ENCODE measurements at places on chromosomes 2 and 18.
A peak's percentile ranks its signal among the peaks of the same experiment; 100 is the strongest.

GRCh38 chr2:210287301-210287700 lies 27.7 kb downstream of the MYL1 start:
- no peak for DNase-seq

DNA sequence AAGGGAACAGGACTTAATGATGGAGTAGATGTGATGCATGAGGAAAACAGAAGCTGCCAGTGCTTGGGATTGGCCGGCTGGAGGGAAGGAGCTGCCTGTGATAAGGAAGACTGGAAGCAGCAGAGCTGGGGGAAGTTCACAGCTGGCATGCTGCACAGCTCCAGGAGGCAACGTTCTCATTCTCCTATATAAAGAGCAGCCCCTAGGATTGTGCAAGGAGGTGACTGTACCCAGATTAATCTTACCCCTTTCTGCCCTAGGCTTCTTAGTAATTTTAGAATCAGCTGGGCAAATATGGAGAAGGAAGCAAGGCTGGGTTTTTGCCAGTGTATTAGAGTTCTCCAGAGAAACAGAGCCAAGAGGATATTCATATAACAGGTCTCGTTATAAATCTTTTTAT lies 155.8 kb downstream of the ALPK2 start:
- DNase-seq: peak; percentile 89

GRCh38 chr2:189408294-189408693 lies 33.0 kb upstream of the WDR75 start:
- DNase-seq: peak; percentile 48

GRCh38 chr18:53509886-53510285 lies 714.6 kb downstream of the MBD2 start:
- peak; percentile 1 for DNase-seq

DNA sequence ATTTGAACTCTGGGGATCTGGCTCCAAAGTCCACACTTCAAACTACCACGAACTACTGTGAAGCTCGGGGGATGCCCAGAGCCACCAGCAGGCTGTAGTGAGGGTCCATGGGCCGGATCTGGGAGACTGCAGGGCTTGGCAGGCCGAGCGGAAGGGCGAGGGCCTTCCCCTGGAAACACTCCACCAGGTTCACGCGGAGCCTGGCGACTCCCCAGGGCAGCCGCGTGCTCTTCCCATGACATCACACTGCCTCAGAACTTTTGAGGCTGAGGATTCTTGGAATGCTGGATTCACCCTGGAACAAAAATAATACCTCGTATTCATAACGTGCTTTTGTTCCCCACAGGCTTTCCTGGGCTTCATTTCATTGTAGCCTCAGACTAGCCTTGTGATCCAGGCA lies 201.0 kb downstream of the SMAD7 start:
- DNase-seq: no peak

GRCh38 chr2:2145817-2146216 lies 185.3 kb downstream of the MYT1L start:
- no peak for DNase-seq

GRCh38 chr2:42974169-42974720 lies 181.9 kb upstream of the HAAO start:
- DNase-seq: no peak

GRCh38 chr2:37544591-37545031 lies 126.8 kb downstream of the CDC42EP3 start:
- DNase-seq: no peak

DNA sequence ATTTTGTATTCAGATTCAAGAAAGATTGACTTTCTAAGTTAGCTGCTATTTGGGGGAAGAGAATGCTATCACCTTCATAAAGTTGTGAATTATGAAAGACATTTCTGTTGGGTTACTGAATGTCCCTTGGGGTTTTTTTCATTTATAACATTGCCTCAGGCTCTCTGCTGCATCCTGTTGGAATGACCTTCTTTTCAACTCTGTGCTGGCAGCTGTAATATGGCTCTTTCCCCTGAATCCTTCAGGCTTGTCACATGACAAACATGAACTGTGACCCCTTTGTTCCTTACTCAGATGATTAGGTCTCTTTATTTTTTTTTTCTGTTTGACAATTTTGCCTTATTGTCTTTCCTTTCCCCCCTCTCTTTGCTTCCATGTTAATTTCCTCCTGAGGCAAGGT lies 159.8 kb downstream of the TAF4B start:
- DNase-seq: peak; percentile 22

- DNase-seq: no peak
These were observed 229.8 kb downstream of the VAPA start for GRCh38 chr18:10143596-10143995.

GRCh38 chr2:109611467-109612095 lies 2.2 kb downstream of the SEPTIN10 start:
- DNase-seq: peak; percentile 44

GRCh38 chr2:240739797-240740196 lies 48.1 kb downstream of the AQP12A start:
- DNase-seq: peak; percentile 22

GRCh38 chr2:67159929-67160328 lies 237.2 kb upstream of the ETAA1 start:
- DNase-seq: no peak

- no peak for DNase-seq
These were observed 125.3 kb downstream of the SH3RF3 start for GRCh38 chr2:109254174-109254904.

DNA sequence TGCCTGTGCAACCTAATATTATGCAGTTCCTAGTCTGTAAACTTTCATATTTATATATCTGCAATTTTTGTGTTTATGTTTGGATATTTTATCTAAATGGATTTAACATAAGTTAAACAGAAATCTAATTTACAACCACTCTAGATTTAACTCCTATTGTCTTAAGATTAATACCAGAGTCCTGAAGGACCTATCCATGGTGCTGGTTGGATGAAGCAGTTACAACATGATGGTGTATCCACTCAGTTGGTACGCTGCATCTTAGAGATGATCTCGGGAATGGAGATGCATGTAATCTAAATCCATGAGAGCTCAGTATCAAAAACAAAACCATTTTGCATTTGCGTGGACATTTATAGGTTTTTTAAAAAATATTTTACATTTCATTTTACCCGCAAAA lies 745.9 kb upstream of the SLC8A1 start:
- no peak for DNase-seq

DNA sequence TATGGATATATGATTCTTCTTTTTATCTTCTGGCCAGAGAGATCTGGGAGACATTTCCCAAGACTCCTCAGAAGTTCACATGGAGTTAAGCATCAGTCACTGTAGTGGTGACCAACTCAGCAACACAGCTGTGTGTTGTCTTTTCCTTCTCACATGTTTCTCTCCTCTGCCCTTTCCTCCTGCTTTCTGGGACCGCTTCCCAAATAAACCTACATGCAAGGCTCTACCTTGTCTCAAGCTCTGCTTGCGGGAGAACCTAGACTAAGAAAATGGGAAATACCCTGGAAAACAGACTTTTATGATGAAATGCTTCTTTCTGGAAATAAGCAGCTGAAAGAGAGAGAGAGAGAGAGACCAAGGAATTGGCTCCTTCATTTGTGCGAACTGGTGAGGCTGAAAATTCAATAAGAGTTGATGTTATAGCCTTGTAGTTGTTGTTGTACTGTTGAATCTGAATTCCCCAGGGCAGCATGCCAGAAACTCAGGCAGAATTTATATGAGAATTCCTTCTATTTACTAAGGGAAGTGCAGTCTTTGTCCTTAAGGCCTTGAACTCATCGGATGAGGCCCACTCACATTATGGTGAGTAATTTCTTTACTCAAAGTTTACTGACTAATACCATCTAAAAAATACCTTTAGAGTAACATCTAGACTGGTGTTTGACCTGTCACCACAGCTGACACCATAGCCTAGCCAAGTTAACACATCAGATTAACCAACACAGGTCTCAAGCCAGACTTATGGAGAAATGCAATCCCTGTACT lies 22.7 kb upstream of the DSC1 start:
- DNase-seq: peak; percentile 96

DNA sequence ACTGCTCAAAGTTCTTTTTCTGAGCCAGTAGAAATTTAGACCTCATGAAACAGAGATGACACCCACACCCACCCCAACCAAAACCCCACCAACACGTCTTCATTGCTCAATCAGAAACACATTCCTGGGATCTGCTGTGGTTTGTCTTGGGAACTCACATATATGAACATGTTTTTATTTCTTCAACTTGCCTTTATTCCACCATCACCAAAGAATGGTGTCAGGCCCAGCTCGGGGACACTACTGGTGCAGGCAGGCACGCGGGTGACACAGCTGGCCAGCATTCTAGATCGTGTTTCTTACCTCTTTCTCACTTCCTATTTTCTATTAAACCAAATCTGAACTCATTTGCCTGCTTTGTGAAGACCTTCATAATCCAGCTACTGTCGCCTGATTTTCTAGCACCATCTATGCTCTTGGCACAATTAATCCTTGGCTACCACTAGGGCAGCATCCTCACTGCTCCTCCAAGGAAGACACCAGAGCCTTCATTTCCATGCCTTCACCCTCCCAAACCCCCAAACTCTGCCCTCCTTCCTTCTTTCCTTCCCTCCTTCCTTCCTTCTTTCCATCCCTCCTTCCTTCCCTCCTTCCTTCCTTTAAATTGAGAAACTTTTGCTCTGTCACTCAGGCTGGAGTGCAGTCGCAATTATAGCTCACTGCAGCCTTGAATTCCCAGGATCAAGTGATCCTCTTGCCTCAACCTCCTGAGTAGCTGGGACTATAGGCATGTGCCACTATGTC lies 157.1 kb downstream of the BCL2 start:
- DNase-seq: peak; percentile 7

DNA sequence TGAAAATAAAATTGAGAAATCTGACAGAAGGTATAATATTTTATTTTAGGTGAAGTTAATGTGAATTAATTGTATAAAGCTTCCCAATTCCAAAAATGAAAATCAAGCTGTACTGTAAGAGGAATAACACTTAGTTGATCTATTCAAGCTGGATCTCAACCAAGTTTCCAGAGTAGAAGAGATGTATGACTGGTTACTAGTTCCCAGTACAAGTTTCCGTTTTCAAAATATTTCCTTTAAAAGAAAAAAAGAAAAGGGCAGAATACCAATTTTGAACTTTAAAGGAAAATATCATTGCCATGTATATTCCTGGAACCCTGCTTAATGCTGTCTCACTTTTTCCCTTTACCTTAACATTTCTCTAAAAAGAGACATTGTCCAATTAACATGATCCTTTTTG lies 308.5 kb downstream of the IRS1 start:
- DNase-seq: no peak

DNA sequence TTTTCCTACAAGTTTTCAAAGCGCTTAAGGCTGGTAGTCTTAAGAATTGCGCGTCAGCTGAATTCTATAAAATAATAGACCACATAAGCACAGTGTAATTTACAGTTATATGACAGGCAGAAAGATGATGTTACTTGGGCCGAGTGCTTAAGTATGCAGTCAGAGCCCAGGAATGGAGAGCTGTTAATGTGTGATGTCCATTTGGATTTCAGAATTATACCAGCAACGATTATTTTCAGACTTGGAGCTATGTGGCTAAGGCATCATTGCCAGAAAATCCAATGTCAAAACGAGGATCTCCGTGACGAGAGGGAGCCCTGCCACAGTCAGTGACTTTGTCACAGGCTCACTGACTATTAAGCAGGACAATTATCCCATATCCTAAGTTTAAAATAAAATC lies 3.4 kb downstream of the KLF7 start:
- DNase-seq: no peak

DNA sequence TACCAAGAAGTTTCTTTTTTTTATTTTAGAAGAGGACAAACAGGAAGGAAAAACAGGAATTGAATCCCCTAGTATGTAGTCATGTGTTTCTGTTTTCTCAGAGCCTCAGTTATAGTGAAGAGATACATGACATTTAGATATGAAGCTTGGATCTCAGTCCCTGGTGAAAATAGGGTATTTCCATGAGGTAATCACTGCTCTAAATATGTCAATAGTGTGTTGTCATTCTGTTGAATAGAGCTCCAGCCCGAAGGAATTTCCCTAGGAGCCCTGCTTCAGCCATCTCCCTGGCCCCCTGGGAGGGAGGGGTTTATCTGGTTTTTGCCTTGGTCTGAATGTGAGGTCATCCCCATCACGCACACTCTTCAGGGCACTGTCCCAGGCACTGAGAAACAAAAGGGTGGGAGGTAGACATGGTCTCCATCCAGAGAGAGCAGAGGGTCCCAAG lies 47.1 kb upstream of the REL start:
- no peak for DNase-seq

- peak; percentile 35 for DNase-seq
These were observed 17.7 kb downstream of the SPDYA start for GRCh38 chr2:28828382-28828781.

DNA sequence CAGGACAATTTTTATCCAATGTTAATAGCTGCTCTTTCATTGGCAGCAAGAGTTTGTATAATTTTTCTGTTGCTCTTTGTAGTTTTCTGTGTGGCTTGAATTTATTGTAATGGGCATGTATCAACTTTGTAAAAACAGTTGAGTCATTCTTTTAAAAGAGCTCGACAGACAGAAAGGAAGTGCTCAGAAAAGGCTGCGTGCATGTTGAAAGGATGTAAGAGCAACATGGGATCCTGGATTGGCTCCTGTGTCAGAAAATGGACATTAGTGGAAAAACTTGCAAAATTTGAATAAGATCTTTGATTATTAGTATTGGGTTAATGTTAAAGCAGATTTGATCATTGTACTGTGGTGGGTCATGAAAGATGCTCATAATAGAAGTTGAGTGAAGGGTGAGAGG lies 93.3 kb upstream of the CDC42EP3 start:
- DNase-seq: no peak

- DNase-seq: peak; percentile 95
These were observed 7.2 kb upstream of the SS18 start for GRCh38 chr18:26097563-26097962.

DNA sequence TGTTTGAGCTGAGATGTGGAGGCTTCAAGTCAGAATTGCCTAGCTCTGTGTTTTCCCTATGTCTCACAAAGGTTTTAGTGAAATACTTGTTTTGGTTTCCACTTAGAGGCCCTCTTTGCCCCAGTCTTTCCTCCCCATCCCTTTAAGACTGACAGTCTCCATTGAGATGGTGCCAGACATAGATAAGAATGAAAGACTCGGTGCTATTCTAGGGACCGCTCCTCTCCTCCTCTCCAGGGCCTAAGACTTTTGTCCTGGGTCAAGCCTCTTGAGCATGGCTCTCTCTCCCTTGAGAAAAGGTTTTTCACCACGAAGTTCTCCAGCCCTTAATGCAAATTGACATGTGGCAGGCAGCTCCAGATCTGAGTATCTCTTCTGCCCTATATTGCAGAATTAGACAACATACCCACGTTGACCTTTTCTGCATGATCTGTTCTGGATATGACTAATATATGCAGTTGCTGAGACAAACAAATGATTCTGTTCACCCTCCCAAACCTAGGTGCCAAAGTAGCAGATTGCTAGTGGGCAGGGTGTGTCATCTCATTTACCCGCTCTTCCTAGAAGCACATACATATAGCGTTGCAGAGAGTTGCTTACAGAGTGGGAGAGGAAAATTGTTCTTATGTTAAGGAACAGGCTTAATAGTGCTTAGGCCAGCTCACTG lies 47.5 kb upstream of the ACSL3 start:
- DNase-seq: peak; percentile 92

- no peak for DNase-seq
These were observed 120.0 kb upstream of the MAPRE2 start for GRCh38 chr18:34921226-34921625.

GRCh38 chr2:232519581-232520438 lies at the start of gene PRSS56:
PRSS56 (plus strand) TSS chr2:232520388; CDS start chr2:232520599, 211 bp downstream.
- DNase-seq: no peak
